ENCODE measurements at places on chromosomes 11 and 22.

DNA sequence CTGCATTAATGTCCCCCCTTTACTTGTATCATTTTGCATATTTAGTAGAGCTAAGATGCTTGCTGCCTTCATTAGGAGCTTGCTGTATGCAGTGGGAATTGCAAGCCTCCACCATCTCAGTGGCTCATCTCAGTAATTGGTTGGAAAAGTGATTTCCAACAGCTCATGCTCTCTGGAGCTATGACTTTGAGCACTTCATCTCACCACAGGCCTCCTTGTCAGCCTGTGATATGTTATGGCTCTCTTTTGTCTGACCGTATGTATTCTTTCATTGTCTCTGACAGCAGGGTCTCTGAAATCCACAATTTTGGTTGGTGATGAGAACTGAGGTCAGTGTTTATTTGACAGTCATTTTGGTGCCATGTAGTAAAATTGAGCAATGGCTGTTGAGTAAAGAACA is 345.1 kb downstream of the FAT3 start:
- no peak for DNase-seq

DNA sequence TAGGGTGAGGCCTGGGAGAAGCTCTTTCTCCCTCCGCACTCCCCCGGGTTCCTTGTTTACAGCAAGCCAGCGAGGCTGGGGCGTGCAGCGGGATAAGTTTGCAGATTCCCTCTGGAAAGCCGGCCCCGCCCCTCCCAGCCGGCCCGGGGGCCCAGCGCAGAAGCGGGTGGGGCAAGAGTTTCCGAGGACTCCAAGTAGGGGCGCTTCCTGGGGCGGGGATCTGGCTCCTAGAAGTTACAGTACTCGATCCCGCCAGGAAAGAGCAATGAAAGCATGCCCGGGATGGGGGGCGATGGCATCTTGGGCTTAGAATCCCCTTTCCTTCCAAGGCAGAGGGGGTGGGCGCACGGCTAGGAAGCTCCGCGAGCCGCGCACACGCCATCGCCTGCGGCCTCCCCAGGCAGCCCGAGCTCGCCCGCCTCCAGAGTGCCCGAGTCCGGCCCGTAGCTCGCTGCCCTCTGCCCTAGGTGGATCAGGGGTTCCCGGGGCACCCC is 385 bp downstream of the TST start:
- DNase-seq: peak; percentile 74

GRCh38 chr11:9714272-9714940 is 50.5 kb downstream of the SWAP70 start:
- DNase-seq: no peak

- DNase-seq: no peak
Measured at GRCh38 chr11:14892577-14892976, 546 bp upstream of the CYP2R1 start.

- DNase-seq: peak; percentile 62
Measured at GRCh38 chr11:7548659-7549274, 35.0 kb downstream of the PPFIBP2 start.

DNA sequence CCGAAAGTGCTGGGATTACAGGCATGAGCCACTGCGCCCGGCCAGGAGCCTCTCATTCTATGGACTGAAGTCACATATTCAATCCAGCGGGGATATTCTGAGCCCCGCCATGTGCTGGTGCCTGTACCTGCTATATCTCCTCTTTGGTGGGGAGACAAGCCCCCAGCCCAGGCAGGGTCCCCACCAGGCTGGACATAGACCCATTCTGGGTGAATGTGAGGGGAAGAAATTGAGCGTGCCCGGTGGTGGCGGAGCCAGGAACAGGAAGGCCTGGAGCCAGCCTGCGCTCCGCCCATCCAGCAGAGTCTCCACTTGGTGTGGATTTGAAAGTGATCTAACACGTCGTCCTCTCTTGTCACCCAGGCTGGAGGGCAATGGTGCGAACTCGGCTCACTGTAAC is 38.0 kb upstream of the CSNK1E start:
- no peak for DNase-seq

- DNase-seq: no peak
Measured at GRCh38 chr11:48163360-48164100, 53.1 kb upstream of the OR4B1 start.

DNA sequence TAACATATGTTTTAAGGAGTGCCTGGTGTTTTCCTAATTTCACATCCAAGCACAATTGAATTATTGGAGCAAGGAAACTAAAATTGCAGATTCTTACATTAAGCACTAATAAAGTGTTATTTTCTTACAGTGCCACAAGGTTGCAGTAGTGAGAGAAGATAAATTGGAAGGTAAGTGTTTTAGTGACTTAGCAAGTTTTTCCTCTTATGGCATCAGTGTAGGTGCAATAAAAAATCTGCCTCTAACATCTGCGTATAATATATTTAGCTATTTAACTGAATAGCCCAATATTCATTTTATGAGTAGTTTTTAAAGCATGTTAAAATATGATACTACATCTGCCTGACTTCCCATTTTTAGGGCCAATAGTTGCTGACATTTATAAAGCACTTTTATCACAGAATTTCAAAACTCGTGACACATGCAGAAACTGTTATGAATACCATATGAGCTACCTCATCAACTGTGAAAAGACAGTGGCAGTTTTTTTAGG is 19.0 kb downstream of the POLD3 start:
- DNase-seq: no peak

GRCh38 chr11:104925850-104926249 is 27.6 kb upstream of the CASP12 start:
- no peak for DNase-seq

GRCh38 chr11:9020916-9021315 is 17.1 kb upstream of the NRIP3 start:
- DNase-seq: no peak

DNA sequence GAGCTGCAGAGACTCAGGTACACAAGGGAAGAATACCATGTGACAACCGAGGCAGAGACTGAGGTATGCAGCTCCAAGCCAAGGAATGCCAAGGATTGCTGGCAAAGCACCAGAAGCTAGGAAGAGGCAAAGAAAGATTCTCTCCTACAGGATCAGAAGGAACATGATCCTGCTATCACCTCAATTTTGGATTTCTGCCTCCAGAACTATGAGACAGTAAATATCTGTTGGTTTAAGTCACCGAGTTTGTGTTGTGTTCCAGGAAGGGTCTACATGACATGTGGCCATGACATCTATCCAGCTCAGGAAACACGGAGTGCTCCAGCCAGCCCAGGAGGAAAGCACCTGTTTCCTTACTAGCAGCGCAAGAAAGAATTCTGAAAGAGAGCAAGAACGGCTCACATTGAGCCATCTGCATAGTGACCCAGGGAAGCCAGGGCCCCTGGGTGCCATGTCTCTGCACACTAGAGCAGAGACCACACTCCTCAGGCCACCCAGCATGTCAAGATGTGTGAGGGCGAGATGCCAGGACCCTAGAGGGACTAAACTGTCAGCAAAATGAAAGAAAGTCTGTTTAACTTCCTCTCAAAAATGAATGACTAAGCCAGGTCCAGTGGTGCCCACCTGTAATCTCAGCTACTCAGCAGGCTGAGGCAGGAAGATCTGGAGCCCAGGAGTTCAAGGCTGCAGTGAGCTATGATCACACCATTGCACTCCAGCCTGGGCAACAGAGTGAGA is 35.6 kb upstream of the GALNT18 start:
- DNase-seq: no peak

GRCh38 chr11:59794417-59794816 is 16.2 kb downstream of the MRPL16 start:
- no peak for DNase-seq

- DNase-seq: no peak
Measured at GRCh38 chr11:85619499-85619898, 7.6 kb downstream of the DLG2 start.

GRCh38 chr11:11782532-11783110 is 59.2 kb upstream of the USP47 start:
- DNase-seq: no peak

DNA sequence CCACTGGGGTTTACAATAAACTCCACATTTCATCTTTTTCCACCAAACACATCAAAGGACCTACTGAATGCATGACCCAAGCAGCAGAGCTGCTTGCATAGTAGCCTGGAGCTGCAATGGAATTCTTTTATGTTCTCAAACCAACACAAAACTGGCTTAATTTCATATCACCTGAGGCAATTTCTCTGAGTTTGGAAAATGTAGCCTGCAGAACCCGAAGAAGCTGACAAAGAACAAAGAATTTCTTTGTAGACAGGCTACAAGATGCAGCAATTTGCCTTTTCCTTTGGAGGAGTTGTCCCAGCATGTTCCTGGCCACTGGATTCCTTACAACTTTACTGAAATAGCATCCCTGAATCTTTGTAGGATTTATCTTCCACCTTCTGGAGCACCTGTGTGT is 5.5 kb upstream of the TECTA start:
- DNase-seq: no peak

DNA sequence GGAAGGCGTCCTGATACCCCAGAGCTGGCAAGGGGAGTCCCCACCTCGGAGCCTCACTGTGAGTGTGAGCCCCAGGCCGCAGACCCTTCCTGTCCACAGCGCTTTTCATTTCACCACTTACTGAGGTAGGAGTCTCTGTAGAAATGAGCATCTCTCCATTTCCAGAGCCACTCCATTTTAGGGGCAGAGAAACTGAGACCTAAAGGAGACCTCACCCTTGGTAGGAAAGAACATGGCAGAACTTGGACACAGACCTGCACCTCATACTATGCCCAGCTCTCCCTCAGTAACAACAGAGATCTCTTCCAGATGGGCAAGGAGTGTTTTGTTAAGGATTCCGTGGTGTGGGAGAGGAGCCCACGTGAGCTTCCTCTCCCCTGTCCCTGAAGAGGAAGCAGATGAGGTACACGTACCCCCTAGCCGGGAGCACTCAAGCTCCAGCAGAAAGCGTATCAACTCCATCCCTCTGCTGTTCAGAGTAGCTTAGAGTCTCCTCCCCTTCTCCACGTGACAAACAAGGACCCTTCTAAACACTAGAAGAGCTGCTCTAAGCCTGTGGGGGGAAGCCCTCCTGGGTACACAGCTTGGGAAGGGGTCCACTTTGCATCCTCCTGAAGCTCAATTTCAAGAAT is 532 bp upstream of the VSIG2 start:
- DNase-seq: no peak

- no peak for DNase-seq
Measured at GRCh38 chr11:27874998-27875830, 175.0 kb upstream of the BDNF start.

All from WERI-Rb-1 (cell line).